ENCODE measurements at places on chromosomes 16 and 17. TPM values are rescaled to one million over a fixed set of nuclear protein-coding genes. Genes with fewer than 3 reads are reported as not detected.

- no peak for DNase-seq
Observed at GRCh38 chr16:19346335-19346922, 60.9 kb downstream of the CLEC19A start.

DNA sequence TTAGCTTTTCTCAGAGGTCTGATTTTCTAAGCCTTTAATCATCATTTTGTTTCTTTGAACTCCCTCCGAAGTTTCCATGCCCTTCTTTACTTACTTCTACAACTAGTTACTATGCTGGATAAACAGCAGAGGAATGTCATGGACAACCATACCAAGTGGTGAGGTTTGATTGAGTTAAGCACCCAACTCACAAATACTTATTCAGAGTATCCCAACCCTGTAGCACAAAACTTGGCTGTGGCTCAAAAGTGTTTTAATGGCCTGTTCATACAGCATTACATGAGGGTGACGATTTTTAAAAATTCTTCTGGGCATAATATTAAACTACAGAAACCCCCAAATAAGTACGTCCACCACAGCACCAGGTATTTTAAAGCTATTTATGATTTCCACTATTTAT, 946.8 kb upstream of the SOX9 start:
- DNase-seq, result no peak

- no peak for DNase-seq
Observed at GRCh38 chr17:62925267-62925836, 40.7 kb upstream of the TANC2 start.

DNA sequence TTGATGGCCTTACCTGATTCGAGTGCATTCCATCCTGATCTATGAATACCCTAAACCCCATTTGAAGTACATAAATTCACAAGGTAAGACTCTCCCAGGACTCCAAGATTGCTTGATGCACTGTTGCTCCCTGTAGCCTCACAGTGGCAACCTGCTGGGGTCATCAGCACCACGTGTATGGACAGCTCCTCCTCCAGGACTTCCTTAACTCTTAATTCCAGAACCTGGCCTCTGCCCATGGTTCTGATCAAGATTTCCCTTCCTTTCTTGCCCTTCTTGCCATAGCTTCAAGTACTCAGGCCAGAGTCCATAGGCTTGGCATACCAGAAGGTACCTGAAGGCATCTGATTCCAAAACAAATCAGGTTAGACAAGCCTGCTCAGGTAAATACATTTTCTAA, 34.0 kb upstream of the NLK start:
- DNase-seq, result no peak

DNA sequence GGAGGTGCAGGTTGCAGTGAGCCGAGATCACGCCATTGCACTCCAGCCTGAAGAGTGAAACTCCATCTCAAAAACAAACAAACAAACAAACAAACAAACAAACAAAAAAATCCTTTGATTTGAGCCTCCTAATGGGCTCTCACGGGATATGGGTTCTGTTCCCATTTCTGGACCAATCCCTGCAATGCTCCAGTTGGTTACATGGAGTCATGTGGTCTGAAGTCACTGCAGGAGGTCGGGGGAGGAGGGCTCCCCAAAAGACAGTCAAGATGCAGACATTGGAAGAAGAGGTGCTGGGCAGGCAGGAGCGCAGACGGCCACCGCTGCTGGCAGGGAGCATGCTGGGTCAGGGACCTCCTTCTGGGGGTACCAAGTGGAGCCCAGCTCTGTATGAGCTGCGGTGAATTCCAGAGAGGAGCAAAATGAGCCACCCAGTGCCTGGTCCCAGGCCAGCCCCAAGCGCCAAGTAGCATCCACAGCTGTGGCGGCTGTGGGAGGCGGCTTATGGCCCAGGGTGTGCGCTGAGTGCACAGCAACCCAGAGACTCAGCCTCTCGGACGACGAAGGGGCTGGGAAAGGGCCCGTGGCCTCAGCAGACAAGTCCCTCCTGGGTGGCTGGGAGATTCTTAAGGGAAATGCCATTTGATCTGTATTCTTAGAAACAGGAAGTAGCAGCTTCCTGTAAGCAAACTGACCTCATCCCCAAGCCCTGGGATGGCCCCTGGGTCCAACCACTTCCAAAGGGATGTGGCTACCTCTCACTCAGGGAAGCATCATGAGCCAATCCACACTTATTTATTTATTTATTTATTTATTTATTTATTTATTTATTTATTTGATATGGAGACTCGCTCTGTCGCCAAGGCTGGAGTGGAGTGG, 19.6 kb upstream of the ATP2A3 start:
- peak; percentile 62 for DNase-seq

Gene SEZ6L2
- 11.9 TPM for total RNA-seq

Gene ALDOA
- 689 TPM for total RNA-seq

DNA sequence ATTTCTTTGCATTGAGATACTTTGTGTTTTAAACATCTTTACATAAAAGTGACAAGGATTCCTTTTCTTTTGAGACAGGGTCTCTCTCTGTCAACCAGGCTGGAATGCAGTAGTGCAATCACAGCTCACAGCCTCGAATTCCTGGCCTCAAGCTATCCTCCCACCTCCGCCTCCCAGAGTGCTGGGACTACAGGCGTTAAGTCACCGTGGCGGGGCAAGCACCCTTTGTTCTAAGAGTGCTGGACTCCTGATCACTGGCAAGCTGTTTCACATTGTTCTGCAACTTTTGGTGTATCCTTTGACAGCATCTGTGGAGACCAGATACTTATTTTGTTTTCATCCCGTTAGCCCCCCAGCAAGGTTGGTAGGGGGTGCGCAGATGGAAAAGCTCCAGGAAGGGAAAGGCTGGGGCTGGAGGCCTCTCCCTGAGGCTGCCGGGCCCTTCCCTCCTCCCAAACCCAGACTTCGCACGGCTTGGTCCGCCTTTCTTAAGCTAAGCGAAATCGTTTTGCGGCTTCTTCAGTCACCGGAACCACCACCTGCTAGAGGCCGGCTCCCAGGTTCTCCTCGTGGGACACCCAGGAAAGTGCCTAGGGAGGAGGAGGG, 1.1 kb downstream of the ST6GALNAC2 start:
- peak; percentile 65 for DNase-seq

DNA sequence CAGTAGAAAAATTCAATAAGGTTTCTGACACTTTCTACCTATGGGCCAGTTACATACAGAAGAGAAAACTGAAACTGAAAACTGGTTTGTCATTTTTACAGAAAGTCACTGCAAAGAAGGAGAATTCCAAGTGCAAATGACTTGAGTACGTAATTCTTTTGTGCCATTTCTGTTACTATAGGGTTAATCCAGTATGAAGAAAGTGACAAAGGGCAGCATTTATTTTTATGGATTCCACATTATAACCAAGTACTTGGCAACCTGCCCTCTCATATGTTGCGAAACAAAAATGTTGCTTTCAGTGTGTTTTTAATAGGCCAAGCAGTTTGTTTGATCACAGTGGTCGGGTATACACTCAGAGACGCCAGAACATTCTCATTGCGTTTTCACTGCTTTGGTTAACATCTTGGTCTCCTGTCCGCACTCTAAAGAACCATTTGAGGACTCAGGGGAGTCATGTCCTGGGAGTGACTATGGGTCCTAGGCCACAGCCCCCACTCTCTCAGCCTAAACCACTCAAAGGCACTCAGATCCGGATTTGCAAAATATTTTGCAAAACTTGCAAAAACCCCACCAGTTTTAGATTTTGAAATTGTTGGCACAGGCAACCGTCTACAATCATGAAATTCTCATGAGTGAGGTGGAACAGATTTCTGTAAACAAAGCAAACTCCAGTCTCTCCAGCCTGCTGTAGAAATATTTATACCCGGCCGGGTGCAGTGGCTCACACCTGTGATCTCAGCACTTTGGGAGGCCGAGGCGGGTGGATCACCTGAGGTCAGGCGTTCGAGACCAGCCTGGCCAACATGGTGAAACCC, 15.4 kb upstream of the HELZ start:
- peak; percentile 69 for DNase-seq

- no peak for DNase-seq
Observed at GRCh38 chr17:61647047-61647446, 56.0 kb upstream of the NACA2 start.

GRCh38 chr16:781346-782010, 6.7 kb downstream of the RPUSD1 start:
- DNase-seq, result no peak

Gene MYH3
- total RNA-seq, result 2.8 TPM

Gene NPIPA3
- total RNA-seq, result 3.2 TPM

DNA sequence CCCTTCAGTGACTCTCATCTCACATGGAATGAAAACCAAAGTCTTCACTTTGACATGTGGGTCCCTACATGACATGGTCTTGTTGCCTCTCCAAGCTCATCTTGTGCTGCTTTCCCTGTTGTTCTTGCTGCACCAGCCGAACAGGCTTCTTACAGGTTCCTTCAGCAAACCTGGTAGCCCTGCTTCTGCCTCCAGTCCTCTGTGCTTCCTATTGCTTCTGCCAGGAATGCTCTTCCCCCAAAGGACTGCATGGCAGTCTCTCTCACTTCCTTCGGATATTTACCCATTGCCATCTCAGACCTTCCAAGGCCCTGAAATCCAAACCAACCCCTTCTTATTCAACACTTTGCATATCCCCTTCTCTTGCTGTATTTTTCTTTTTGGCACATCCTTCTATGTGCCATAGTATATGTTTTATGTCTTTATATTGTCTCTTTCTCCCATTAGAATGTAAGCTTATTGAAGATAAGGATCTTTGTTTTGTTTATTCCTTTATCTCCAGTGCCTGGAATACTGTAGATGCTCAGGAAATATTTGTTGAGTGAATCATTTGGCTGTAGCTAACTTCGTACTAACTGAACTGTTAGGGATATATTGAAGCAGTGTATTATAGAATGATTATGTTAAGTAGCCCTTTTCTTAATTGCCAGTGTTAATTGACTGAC, 57.9 kb upstream of the SLC12A3 start:
- DNase-seq, result no peak

- no peak for DNase-seq
Observed at GRCh38 chr17:17150448-17150800, 55.7 kb downstream of the PLD6 start.

Gene EFCAB13
- 11.8 TPM for total RNA-seq

- DNase-seq, result peak; percentile 51
Observed at GRCh38 chr17:43003542-43004172, 2.9 kb upstream of the IFI35 start.

DNA sequence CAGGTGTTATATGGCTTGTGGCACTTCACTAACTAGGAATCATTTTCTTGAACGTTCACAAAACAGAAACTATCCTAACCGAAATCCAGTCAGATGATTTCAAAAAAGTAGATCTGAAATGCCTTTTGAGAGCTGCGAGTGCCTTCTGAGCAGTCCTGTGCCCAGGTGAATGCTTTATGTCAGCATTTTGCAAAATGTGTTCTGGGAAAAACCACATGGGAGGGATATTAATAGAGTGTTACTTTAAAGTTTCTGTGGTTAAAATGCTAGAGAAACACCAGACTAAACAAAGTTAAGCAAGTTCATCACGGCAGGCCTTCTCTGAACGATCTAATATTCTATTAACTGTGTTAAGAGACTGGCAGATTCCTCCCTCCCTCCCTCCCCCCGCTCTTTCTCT, 15.8 kb upstream of the RGS9 start:
- no peak for DNase-seq

Gene IRX3
- 89.2 TPM for total RNA-seq

Gene NPIPB2
- 6.3 TPM for total RNA-seq

Gene C16orf90
- not detected for total RNA-seq

Gene PABPN1L
- not detected for total RNA-seq

Gene GLP2R
- 1.8 TPM for total RNA-seq

DNA sequence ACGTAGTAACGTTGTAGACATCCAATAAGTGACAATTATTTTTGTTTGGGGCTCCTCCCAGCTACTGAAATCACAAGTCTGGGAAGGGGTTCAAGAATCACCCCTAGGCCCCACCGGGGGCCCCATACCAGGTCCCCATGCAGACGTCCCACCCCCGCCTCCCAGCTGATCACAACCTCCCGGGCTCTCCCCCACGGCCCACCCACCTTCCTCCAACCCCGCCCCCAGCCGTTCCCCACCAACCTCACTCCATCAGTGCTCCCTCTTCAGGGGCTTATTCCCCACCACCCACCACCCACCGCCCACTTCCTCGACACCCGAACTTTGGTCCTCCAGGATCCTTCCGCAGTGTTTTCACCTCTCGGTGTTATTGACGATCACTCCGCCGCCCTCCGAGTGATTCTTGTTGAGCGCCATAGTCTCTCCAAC, 240 bp downstream of the WBP2 start:
- DNase-seq, result peak; percentile 82

DNA sequence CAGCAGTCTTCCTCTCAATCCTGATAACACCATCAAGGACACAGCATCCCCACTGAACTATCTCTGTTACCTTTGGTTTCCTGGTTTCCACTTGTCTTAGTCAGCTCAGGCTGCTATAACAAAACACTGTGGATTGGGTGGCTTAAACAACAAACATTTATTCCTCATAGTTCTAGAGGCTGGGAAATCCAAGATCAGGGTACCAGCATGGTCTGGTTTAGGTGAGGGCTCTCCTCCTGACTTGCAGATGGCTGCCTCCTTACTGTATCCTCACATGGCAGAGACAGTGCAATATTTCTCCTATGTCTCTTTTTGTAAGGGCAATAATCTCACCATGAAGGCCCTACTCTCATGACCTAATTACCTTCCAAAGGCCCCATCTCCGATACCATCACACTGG, 103.2 kb upstream of the AXIN2 start:
- no peak for DNase-seq

GRCh38 chr17:60135951-60136666, 13.7 kb upstream of the CA4 start:
- peak; percentile 17 for DNase-seq

Gene DHRS7B
- 24.7 TPM for total RNA-seq

DNA sequence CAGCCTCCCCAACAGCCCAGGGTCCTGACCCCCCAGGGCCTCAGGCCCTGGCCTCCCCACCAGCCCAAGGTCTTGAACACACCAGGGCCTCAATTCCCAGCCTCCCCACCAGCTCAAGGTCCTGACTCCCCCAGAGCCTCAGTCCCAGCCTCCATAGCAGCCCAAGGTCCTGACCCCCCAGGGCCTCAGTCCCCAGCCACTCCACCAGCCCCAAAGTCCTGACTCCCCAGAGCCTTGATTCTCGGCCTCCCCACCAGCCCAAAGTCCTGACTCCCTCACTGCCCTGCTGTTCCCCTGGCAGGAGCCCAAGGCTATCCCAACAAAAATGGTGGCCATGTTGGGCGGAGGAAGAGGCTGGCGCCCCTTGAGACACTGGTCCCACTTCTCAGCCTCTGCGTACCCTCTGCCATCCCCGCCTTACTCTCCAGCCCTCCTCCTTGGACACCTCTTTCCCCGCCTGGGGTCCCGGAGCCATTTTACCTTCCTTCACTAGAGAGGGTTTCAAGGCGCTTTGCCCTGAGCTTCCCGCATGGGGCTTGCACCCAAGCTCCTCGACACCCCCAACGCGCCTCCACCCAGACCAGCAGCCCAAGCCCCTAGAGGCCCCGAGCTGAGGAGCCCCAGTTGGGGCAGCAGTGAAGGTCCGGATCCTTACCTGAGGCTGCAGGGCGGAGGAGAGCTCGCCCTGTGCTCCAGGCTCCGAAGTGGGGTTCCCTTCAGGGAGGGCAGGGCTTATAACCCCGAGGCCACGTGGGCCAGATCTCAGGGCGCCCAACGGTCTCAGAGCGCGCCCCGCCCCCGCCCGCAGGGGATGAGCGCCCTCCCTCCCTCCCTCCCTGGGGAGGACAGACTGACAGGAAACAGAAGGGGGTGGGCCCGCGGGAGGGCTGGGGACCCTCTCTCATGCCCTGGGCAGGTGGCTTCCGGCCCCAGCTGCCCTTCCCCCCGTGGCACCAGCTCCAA, 3.5 kb upstream of the TSPOAP1 start:
- peak; percentile 91 for DNase-seq

Measured in upper lobe of right lung (tissue), 1 donor.